ENCODE measurements at places on chromosomes 3 and 15.

DNA sequence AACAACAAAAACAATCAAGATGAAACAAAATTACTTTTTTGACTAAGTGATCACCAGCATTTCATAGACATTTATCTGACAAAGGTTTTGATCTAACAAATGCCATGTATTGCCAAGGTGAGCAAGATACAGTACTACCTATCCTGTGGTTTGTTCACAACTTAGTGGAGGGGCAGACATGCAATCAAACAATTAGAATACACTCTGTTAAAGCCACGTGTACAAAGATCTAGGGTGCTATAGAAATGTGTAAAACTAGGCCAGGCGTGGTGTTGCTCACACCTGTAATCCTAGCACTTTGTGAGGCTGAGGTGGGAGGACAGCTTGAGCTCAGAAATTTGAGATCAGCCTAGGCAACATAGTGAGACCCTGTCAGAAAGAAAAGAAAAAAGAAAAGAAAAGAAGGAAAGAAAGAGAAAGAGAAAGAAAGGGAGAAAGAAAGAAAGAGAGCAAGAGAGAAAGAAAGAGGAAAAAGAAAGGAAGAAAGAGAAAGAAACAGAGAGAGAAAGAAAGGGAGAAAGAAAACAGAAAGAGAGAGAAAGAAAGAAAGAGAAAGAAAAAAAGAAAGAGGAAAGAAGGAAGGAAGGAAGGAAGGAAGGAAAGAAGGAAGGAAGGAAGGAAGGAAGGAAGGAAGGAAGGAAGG lies 1.4 kb upstream of the TRIM69 start:
- DNase-seq = no peak

GRCh38 chr15:51281368-51281967 lies 56.9 kb downstream of the CYP19A1 start:
- DNase-seq = no peak

- no peak for DNase-seq
Observed at GRCh38 chr3:21013566-21013965, 737.4 kb downstream of the ZNF385D start.

- no peak for DNase-seq
Observed at GRCh38 chr15:89377842-89378295, 43.2 kb upstream of the POLG start.

GRCh38 chr15:49242820-49243219 lies 72.8 kb downstream of the GALK2 start:
- DNase-seq = no peak

GRCh38 chr15:64536244-64536836 lies 76.0 kb downstream of the ZNF609 start:
- DNase-seq = no peak

- DNase-seq = no peak
Observed at GRCh38 chr15:60773901-60774300, 295.0 kb upstream of the ICE2 start.

DNA sequence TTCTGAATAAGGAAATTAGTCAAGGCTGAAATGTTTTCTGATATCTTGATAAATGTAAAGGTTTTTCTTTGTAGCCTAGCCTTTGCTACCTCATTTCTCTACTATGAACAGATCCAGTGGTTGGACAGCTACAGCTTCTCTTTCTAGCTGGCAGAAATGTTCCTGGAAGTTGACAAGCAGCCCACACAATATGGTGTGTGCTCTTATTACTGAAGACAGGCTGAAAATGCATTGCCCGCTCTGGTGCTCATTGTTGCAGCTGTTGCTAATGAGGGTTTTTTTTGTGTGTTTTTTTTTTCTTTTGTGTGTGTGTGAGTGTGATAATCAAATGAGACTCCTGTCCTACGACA lies 844.3 kb upstream of the SEMA6D start:
- no peak for DNase-seq

DNA sequence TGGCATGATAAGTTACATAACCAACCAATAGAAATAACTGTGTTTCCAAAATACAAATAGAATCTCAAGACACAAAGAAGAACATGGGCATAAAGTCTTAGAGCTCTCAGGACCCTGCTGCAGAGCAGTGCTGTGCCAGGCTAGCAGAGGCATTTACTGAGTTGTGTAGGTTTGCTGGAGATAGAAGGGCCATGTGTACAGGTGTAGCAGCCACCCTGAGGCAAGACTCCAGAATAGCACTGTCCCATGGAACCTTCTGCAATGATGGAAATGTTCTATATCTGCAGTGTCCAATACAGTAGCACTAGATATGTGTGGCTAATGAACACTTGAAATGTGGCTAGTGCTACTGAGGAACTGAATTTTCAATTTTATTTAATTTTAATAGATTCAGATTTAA lies 267.0 kb upstream of the UMPS start:
- DNase-seq = no peak

GRCh38 chr3:192726385-192726784 lies 956 bp downstream of the FGF12 start:
- no peak for DNase-seq

DNA sequence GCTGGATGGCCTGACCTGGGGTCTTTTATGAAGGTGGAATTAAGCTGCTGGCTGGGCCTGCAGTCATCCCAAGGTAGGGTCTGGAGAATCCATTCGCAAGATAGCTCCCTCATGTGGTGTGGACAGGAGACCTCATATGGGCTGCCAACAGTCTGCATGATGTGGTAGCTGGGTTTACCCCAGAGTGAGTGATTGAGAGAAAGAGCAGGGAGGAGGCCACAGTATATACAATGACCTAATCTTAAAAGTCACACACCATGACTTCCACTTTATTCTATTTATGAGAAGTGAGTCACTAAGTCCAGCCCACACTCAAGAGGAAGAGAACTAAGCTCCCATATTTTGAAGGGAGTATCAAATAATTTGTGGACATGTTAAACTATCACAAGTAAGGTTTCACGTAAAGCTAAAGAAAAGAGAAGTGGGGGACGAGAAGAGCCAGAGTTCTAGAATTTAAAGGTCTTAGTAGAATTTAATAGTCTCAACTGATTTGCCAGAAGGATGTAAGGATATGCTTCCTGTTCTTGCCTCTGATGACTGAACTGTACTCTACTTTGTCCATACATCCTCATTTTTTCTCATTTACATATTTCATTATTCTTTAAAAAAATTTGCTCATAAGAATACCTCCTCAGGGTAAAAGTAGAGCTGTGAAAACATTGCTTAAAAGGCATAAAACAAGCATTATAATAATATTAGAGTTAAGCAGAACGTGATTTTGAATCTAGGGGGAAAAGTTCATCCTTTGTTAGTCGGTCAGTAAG lies 184.4 kb downstream of the PEX5L start:
- DNase-seq = no peak
